Epithelial cell of proximal tubule (primary cell): ENCODE measurements at places on chromosomes 12 and 14. TPM values are rescaled to one million over a fixed set of nuclear protein-coding genes. Genes with fewer than 3 reads are reported as not detected.

- no peak for DNase-seq
Observed at GRCh38 chr14:34732802-34733201, 18.4 kb upstream of the CFL2 start.

GRCh38 chr14:64734990-64735389 lies 30.8 kb downstream of the PLEKHG3 start:
- no peak for DNase-seq

DNA sequence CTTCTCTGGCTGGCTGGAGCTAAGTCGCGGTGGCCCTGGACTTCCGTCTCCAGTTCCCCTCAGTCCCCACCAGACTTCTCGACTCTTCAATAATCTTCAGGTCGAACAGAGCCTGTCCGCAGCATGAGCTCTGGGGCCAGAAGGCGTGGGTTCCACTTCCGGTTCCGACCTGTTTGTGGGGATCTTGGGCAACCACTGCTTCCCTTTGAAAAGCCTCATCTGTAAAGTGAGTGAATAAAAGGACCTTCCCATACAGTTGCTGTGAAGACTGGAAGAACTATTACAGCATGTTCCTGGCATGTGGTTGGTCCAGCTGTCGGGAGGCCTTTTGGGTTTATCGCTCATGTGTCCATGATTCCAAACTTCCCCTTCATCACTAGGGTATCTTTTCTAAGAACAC lies 19.4 kb downstream of the ADGRD1 start:
- no peak for DNase-seq

- no peak for DNase-seq
Observed at GRCh38 chr14:60840313-60840712, 105.8 kb downstream of the MNAT1 start.

GRCh38 chr12:21911832-21912231 lies 29.4 kb downstream of the ABCC9 start:
- DNase-seq, result no peak

The SRRM4 gene
- total RNA-seq, result under 0.01 TPM in 1 of 2 replicates, not detected in the other

GRCh38 chr12:2841056-2841650 lies 6.3 kb upstream of the NRIP2 start:
- no peak for DNase-seq

GRCh38 chr12:58711974-58712373 lies 208.3 kb downstream of the LRIG3 start:
- DNase-seq, result no peak

DNA sequence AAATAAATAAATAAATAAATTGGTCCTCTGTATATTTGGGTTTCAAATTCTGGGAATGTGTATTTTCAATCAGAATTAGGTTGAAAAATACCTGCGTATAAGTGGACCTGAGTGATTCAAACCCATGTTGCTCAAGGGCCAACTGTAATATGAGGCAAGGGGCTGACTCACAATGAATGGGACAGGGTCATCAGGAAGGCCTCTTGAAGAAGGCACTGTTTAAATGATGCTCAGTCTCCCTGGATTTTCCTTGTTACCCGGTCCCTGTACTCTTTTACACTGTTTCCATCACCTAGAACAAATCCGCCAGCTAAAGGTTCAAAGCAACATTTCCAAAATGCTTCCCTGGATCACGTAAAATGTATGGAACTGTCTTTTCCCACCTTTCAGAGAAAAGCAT lies 3.8 kb downstream of the PSMB5 start:
- DNase-seq, result no peak

The TAS2R13 gene
- 0.29 and 1.6 TPM in 2 replicates for total RNA-seq

The GALC gene
- 12.1 and 16.9 TPM in 2 replicates for total RNA-seq

The LRRIQ1 gene
- 0.29 and 0.92 TPM in 2 replicates for total RNA-seq

The KRT2 gene
- not detected in 2 replicates for total RNA-seq

DNA sequence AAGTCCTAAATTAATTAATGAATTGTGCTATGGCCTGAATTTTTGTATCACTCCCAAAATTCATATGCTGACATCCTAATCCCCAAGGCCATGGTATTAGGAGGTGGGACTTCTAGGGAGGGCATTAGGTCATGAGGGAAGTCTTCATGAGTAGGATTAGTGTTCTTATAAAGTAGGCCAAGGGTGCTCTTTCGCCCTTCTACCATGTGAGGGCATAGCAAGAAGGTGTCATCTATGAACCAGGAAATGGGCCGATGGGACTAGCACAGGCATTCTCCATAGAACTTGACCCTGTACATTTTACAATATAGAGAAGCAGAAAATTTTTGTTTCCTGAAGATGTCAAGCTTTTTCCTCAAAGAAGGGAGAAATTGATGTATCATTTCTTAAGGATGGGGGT lies 12.5 kb downstream of the SYT10 start:
- no peak for DNase-seq

The C12orf54 gene
- not detected in 2 replicates for total RNA-seq

- DNase-seq, result no peak
Observed at GRCh38 chr14:68245146-68246073, 425.8 kb downstream of the RAD51B start.

GRCh38 chr12:66141299-66141698 lies 10.7 kb upstream of the LLPH start:
- no peak for DNase-seq

The PIWIL1 gene
- total RNA-seq, result not detected in 2 replicates

The CLEC2A gene
- total RNA-seq, result not detected in 2 replicates

GRCh38 chr12:110117956-110118685 lies 6.0 kb upstream of the IFT81 start:
- DNase-seq, result no peak

The CHPT1 gene
- total RNA-seq, result 17.6 and 40.1 TPM in 2 replicates

The PZP gene
- not detected in 2 replicates for total RNA-seq

DNA sequence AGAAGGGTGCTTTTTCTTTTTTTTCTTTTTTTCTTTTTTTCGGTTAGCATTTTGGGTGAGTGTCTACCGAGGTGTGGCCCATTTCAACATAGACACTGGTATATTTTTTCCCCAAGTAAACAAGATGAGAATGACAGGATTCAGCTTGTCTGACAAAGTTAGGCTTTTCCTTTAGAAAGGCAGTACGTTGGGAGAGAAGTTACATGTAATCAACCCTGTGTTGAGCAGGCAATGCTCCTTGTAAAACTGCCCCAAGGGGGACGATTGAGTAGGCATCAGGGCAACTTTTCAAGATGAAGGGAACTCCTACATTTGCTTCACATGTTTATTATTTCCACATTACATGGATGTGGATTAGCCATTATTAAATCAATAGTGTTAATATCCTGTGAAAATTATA lies 1.7 kb downstream of the EMP1 start:
- DNase-seq, result no peak

DNA sequence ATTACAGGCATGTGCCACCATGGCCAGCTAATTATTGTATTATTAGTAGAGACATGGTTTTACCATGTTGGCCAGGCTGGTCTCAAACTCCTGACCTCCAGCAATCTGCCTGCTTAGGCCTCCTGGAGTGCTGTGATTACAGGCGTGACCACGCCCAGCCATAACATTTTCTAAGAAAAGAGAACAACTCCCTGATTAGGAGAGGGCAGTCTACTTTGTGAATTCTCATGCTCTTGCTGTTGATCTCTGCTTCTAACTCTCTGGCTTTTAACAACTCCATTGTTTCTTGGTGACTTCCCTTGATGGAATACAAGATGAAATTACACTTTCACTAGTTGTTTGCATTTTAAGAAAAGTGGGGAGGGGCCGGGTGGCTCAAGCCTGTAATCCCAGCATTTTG lies 33.6 kb downstream of the SSH1 start:
- no peak for DNase-seq

GRCh38 chr14:27211741-27212140 lies 613.9 kb upstream of the NOVA1 start:
- DNase-seq, result no peak

GRCh38 chr14:69364378-69364777 lies 33.7 kb downstream of the ERH start:
- no peak for DNase-seq

DNA sequence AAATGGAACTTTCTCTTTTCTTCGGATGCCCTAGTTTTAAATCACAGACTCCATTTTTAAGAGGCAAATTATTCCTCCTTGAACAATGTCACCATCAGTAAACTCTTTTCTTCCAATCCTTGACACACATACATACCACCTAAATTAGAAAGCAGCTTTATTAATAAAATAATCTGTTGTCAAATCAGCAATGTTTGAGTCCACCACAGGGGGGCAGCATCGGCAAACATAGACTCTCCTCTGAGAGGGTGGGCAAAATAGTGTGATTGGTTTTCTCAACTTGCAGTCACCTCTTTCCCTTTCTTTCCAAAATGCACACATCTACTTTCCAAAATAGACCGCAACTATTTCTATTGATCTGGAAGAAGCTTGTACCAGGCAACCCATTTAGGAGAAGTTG lies 438.4 kb upstream of the OR4E1 start:
- no peak for DNase-seq

The TIGAR gene
- 7.4 and 12.1 TPM in 2 replicates for total RNA-seq

GRCh38 chr12:101967506-101967905 lies 90.1 kb downstream of the DRAM1 start:
- DNase-seq, result no peak

DNA sequence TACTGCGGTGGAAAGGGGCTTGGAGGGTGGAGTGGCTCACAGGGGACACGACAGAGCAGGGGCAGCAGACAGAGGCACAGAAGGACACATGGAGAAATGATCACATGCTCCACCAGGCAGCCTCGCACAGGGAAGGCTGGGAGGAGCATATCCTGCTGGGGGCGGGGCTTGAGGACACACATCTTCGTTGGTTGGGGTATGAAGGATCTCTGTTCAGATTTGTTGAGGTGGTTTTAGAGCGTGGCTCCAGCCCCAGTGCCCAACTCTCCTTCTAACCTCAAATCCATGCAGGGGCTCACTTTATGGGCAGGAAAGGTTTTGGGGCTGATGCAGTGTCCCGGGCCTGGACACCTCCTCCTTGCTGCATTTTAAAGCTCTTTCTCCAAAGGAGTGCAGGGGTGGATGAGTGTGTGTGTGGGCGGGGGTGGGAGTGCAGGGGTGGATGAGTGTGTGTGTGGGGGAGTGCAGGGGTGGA lies 733 bp upstream of the P3H3 start:
- DNase-seq, result no peak

GRCh38 chr14:94041551-94042346 lies 15.6 kb downstream of the OTUB2 start:
- no peak for DNase-seq

GRCh38 chr12:68180792-68181744 lies 21.5 kb upstream of the IFNG start:
- DNase-seq, result no peak

GRCh38 chr14:93347850-93348249 lies 868 bp downstream of the COX8C start:
- DNase-seq, result no peak

DNA sequence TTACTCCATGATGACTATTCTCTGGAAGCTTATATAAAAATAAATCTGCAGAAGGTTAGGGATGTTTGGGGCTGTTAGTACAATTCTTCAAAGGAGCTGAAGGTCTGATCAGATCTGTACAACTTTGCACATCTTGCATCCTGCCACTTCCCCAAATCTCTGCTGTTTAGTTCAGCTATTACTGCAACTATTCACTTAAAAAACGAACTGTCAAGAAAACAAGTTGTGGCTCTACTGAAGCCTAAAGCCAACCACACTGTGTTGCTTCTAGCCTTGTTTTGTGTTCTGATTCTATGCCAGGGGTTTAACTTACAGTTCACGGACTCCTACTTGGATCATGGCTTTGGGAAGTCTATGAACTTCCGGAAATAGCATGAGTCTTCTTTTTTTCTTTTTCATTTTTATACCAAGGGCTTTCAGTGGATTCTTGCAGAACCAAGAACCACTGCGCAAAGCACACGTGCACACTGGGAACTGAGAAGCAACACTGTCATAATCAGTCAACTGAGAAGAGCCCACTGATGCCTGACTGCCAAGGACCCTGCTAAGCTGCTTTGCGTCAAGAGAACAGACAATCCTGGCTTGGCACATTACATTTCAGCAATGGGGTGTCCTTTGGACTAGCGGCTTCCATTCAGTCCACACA lies 66.3 kb upstream of the EEA1 start:
- DNase-seq, result no peak

The FAM90A1 gene
- total RNA-seq, result 0.23 TPM in 1 of 2 replicates, not detected in the other

GRCh38 chr14:51006781-51007211 lies 62.5 kb upstream of the PYGL start:
- DNase-seq, result peak; percentile 64

DNA sequence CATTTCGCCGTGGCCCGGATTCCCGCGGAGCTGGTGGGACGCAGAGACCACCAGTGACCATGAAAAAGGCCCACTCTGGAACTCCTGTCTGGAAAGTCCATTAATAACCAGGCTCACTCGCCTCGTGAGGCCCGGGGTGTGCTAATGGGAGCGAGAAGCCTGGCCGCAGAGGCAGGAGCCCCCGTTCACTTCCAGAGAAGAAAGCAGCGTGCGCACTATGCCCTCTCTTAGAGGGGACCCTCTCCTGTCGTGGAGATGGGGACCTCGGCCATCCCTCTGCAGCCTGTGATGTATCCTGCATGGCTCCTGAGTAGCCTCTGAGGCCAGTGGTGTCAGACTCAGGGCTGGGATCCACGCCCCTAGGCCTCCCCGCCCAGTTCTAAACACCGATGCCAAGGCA lies 134.1 kb upstream of the VRK1 start:
- no peak for DNase-seq

DNA sequence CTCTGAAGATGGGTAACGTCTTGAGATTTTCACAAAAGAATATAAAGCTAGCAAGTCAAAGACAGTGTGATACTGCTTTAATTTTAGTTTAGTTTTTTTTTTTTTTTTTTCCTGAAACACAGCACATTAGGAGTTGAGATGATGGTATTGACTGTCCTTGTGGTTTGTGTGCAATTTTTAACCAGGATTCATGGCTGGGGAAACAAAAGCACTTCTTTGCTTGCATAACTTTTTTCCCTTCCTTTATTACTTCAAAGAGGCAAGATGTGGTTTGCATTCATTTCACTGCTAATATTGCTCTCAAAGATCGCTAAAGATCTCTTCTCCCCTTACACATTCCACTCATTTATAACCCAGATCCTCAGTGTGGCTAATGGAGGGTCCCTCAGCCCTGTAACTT lies 157.1 kb upstream of the PZP start:
- DNase-seq, result no peak

GRCh38 chr12:132965796-132966195 lies 9.7 kb upstream of the ZNF605 start:
- no peak for DNase-seq

DNA sequence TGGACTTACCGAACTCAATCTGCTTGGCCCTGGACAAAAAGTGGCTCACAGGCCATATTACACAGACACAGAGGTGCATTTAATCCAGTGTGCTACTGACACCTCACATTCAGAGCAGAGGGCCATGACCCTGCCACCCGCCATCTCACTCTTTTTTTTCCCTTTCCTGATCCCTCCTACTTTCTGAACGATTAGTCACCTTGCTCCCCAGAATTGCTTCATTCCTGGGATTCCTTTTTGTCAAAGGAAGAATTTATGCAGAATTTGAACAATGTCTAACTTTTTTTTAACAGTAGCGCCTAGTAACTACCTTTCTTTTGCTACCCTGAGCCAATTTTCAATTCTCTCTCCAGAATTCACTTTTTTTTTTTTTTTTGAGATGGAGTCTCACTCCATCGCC lies 4.6 kb downstream of the PKP2 start:
- peak; percentile 61 for DNase-seq

- no peak for DNase-seq
Observed at GRCh38 chr12:27960821-27961220, 11.7 kb downstream of the PTHLH start.

- no peak for DNase-seq
Observed at GRCh38 chr12:50507930-50508329, 3.1 kb downstream of the DIP2B start.
